Right atrium auricular region (tissue), 2 donors: ENCODE measurements at places on chromosomes 2 and 18. TPM values are rescaled to one million over a fixed set of nuclear protein-coding genes. Genes with fewer than 3 reads are reported as not detected.

VIL1 gene
- total RNA-seq: not detected

CD207 gene
- total RNA-seq: not detected

DNA sequence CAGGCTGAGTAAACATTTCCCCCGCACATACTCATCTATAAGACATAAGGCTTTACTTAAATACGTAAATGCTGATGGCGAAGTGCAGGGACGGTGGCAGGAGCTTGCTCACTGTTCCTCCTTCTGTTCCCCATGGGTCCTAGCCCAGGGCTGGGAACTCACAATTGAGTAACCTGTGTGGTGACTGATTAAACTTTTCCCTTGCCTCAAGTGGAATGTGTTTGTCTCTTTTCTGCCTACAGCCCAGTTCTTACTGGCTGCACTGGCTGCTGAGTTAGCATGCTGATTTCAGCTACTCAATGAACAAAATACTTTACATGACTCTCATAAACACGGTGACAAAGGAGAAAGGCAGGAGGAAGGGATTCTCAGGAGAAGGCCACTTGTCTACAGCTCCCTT is 87.3 kb downstream of the MARCO start:
- H3K4me3 ChIP-seq: no peak overlapping the region
- H3K27ac ChIP-seq: no peak overlapping the region
- DNase-seq: no peak

DNA sequence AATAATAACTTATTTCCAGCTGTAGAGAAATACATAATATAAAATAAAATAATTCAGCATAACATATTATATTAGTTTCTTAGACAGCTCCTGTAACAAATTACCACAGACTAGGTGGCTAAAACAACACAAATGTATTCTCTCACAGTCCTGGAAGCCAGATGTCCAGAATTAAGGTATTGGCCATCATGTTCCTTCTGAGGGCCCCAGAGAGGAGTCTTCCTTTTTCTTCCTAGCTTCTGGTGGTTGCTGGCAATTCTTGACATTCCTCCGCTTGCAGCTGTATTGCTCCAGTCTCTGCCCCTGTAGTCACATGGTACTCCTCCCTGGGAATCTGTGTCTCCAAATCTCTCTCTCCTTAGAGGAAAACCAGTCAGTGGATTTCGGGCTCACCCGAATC is 146.8 kb downstream of the RBM43 start:
- H3K4me3 ChIP-seq: no peak overlapping the region
- no peak for DNase-seq
- no peaks in the 10 kb centered on the region for H3K4me1 ChIP-seq
- H3K36me3 ChIP-seq: no peaks in the 10 kb centered on the region
- no peaks in the 10 kb centered on the region for H3K27me3 ChIP-seq
